Tibial nerve (tissue), 4 donors: ENCODE measurements at places on chromosomes 7 and 10.

DNA sequence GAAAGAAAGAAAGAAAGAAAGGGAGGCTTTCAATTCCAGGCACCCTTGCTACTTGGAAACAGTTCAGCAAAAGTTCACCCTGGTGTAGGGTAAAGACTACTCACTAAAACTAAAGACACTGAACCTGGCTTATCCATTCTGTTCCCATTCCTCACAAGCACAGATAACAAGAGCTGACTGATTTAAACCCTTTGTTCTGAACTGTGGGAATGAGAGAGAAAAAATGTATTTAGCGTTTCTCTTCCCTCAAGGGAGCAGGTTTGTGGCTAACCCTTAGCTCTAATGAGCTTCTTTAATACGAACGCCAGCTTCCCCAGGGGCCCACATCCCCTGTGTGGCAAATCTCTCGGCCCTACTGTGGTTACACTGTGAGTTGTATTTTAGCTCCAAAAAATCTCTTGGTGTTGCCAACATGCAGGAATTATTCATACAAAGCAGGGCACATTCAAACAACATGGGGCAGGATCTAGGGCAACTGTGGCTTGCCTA, 23.3 kb downstream of the PRTFDC1 start:
- DNase-seq, result no peak

DNA sequence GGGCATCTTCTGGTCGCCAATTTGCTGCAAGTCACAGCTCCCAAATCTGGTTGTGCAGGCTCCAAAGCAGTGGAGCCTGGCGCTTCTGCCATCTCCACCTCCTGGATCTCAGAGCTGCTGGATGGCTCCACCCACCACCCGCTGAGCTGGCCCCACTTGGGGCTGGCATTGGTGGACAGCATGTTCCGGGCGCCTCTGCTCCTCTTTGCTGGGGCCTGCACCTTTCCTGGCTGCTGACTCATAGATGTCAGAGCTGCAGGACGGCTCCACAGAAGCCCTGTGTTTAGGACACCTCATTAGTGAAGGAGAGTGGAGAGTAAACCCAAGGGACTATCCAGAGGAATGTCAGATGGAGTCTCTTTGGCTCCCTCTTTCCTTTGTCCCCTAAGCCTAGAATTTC, 27.4 kb downstream of the MAPK8 start:
- DNase-seq, result no peak

GRCh38 chr7:65809982-65810288, 62.9 kb upstream of the VKORC1L1 start:
- DNase-seq, result no peak

- DNase-seq, result no peak
Measured at GRCh38 chr7:38066391-38066790, 111.7 kb upstream of the STARD3NL start.

DNA sequence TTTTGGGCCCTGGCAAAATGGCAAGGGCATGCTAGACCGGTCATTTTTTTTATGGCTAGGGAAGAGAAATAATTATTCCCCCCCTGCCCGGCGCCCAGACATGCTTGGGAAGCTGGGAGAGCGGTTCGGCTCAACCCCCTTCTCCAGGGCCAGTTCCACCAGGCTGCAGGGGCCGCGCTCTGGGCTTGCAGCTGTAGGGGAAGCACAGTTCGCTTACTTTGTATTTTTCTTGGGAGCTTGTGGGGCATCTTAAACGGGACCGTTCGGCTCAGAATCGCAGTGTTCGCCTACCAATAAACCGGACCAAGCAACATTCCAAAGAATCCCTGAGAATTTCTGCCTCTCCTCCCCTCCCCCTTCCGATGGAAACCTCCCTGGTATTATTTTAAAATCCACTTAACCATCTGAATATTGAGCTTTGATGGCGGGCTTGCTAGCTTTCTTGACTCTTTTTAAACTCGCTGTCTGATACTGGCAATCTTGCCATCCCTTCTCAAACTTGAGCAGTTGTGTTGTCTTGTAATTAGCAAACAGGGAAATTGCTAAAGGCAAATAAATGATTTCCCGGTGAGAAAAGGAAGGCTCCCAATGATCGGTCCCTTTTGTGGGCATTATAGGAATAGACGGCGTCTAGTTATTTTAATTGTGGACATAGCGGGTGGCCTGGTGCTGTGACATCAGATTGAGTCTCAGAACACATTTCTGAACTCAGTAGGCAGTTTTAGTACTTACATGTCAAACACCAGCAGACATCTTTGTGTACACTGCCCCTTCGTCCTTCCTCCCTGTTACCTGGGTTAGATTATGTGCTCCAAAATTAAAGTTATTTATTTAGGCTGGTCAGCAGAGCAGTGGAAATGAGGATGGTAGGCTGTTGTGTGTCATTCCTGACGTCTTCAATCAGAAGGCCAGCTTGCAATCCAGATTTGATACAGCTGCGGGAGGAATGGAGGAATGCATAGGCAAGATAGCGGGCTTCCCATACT, 3.4 kb downstream of the TCF7L2 start:
- DNase-seq, result no peak

DNA sequence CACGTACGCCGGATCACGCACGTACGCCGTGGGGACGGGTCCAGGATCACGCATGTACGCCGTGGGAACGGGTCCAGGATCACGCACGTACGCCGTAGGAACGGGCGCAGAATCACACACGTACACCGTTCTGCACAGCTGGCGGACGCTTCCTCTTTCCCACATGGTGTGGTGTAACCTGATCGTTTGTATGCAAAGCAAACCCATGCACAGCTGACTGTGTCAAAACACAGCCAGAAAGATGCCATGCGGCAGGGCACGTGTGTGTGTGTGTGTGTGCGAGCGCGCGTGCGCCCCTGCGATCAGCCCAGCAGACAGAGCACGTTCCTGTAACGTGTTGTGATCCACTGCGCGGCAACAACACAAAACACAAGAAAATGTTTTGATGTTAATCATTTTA, 573.6 kb downstream of the DNAJB6 start:
- DNase-seq, result no peak

- DNase-seq, result no peak
Measured at GRCh38 chr7:111210996-111211395, 120.1 kb downstream of the LRRN3 start.

GRCh38 chr7:110253093-110253492, 837.8 kb upstream of the LRRN3 start:
- DNase-seq, result no peak

- DNase-seq, result no peak
Measured at GRCh38 chr10:131546086-131546810, 234.7 kb upstream of the TCERG1L start.

DNA sequence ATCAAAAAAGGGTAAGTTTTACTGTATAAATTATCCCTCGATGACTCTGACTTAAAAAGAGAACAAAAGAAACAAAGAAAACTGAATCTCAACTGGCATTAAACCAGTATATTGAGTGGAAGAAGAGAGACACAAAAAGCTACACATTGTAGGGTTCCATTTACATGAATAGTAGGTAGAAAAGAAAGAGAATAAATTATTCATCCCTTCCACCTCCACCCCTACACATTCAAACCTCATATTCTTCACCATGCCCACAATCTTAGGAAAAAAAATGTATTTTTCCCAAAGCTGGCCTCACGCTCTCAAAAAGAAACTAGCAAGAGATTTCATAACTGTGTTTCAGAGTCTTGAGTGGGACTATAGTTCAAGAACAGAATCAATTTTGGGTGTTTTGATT, 346.8 kb upstream of the AOAH start:
- DNase-seq, result no peak

DNA sequence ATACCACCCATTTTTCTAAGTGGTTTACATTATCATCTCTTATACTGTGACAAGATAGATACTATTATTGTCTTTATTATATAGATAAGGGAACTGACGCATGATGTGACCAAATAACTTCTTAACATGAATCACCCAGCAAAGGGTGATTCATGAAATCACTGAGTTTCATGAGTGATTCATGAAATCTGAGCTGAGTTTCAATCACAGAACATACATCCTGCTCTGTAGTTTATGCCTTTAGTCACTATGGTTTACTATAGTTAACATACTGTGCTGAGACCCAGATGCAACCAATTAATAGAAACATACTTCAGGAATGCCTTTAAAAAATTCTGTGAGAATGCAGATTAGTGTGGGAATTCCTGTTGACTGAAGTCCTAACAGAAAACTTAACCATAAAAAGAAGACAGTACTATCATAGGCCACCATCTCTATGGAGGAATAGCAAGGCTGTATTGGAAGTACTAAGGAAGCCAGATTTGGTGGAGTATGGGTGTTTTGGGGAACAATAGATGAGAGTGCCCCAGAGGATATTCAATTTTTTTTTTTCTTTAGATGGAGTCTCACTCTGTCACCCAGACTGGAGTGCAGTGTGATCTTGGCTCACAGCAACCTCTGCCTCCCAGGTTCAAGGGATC, 43.1 kb upstream of the SEMA3A start:
- no peak for DNase-seq

GRCh38 chr10:110535958-110536891, 31.3 kb upstream of the SMC3 start:
- DNase-seq, result no peak

GRCh38 chr10:10552948-10553347, 464.7 kb upstream of the CELF2 start:
- DNase-seq, result no peak
